MCF 10A (cell line): ENCODE measurements at places on chromosomes 2 and 18. TPM values are rescaled to one million over a fixed set of nuclear protein-coding genes. Genes with fewer than 3 reads are reported as not detected.

EML6 gene
- total RNA-seq, result 0.77 and 1.7 TPM in 2 replicates

DES gene
- not detected in 2 replicates for total RNA-seq

FHOD3 gene
- 5.0 and 5.3 TPM in 2 replicates for total RNA-seq

CSRNP3 gene
- total RNA-seq, result 0.05 and 0.33 TPM in 2 replicates

CCDC74A gene
- 0.32 and 1.1 TPM in 2 replicates for total RNA-seq

GRCh38 chr2:20588918-20589871, 61.7 kb downstream of the HS1BP3 start:
- DNase-seq, result no peak

GRCh38 chr2:118168615-118169014, 80.3 kb downstream of the INSIG2 start:
- peak; percentile 60 for DNase-seq

- no peak for DNase-seq
These were observed 17.3 kb upstream of the MALT1 start for GRCh38 chr18:58653814-58654509.

DNA sequence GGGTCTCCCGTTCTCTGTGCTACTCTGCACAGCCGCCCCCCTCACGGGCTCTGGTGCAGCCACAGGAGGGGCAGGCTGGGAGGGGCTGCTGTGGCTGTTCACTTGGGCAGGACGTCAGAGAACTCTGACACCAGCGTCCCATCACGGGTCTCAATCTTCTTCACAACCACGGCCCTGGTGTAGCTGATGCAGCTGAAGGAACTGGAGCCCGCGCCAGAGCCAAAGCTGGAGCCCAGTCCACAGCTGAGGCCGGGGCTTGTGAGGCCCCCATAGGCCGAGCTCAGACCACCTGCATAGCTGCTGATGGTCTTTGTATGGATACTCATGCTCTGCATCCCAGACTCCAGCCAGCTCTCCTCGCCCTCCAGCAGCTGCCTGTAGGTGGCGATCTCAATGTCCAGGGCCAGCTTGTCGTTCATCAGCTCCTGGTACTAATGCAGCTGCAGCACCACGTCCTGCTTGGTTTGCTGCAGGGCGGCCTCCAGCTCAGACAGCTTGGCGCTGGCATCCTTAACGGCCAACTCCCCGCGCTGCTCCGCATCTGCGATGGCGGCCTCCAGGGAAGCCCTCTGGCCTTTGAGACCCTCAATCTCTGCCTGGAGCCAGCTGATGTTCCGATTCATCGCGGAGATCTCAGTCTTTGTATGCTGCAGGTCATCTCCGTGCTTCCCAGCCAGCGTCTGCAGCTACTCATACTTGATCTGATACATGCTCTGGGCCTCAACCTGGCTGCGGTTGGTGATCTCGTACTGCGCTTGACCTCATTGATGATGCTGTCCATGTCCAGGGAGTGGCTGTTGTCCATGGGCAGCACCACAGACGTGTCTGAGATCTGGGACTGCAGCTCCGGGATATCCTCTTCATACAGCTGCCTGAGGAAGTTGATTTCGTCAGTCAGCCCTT, 7.4 kb upstream of the DUSP19 start:
- DNase-seq, result peak; percentile 8

- DNase-seq, result no peak
These were observed 193.3 kb downstream of the FSHR start for GRCh38 chr2:48961009-48961408.

DNA sequence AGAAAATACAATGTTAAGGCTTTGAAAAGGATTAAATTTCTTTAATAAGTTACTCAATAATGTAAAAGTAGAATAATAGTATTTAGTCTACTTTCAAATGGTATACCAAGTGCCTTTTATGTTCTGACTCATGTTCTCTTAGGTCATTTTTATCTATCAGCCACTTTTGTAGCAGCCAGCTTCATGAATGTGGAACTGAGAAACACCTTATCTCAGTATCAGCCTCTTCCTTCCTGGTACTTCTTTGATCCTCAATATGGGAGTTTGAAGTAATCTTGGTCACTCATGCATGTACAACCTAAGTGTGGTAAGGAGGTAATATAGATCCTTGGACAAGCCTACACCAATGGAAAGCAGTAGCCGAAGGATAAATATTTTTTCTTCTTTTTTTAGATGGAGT, 180.4 kb upstream of the NRXN1 start:
- DNase-seq, result no peak

DNA sequence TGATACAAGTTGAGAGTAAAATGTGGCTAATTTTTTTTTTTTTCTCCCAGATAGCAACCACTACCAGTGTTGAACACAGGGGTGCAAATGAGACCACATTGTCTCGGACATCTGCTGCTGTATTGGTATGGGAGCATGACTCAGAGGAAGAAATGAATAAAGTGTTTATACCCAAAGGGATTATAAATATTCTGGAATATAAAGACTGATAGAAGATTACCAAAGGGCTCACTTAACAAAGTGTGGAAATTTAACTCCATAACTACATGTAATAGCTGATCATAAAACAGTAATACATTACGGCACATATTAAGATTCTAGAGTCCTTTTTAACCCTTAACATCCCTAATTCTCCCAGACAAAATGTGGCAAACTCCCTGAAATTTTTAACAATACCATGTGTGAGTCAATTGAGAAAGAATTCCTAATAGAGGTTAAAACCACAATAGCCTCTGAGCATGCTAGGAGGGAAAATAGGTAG, 1023.0 kb upstream of the ACVR2A start:
- peak; percentile 59 for DNase-seq

- no peak for DNase-seq
These were observed 203.4 kb upstream of the TNP1 start for GRCh38 chr2:217063238-217063755.

GRCh38 chr18:2360861-2361260, 210.4 kb downstream of the METTL4 start:
- no peak for DNase-seq

DNA sequence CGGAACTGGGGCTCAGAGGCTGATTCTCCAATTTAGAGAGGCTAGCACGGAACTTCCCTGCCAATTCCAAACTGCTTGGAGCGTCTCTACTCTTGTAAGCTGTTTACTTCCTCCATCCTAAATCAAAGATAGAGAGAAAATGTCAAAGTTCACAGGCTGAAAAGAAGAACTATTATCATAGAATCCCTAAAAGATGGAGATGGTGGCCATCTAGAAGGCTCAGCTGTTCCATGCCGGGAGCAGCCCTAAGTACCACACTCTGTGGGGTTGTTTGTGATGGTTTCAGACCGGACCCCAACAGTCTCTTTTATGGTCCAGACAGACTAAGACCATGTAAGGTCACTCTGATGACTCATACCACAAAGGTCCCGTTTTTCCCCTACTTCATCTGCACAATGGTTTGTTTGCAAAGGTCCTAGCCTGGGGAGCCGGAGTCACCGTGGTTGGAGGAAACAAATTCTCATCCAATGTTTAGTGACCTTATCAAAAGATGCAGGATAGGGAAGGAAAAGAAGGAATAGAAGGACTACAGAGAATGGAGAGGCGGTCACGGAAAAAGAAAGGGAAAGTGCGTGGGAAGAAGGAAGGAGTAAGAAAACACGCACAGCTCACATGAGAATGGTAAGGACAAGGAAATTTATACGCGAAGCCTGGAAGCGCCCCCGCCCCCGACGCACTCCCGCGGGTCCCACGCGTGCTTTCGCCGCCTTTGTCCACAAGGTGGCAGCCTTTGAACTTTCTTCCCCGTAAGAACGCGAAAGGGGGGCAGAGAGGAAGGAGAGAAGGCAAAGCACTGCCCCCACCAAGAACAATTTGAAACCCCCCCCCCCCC, 453 bp upstream of the ANTXR1 start:
- peak; percentile 64 for DNase-seq

DNA sequence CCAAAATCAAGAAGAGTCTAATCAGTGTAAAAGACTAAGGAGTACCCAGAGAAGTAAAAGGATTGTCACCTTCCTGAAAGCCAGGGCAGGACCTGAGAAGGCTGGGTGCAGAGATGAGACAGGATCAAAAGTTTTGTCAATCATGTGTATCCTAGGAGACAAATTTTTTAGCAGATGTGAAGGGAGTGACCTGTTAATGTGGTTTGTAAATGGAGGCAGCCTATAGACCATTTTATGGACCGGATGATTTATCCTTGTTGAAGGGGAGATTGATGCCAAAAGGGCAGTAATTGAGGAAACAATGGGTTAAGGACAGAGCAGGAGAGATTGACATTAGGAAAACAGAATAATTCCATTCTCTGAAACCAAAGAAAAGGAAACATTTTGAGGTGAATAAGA, 813 bp downstream of the NDC80 start:
- peak; percentile 21 for DNase-seq

- DNase-seq, result no peak
These were observed 49.6 kb upstream of the BZW1 start for GRCh38 chr2:200762127-200762526.

GRCh38 chr2:217660423-217660822, 342.4 kb downstream of the TNS1 start:
- DNase-seq, result no peak

DNA sequence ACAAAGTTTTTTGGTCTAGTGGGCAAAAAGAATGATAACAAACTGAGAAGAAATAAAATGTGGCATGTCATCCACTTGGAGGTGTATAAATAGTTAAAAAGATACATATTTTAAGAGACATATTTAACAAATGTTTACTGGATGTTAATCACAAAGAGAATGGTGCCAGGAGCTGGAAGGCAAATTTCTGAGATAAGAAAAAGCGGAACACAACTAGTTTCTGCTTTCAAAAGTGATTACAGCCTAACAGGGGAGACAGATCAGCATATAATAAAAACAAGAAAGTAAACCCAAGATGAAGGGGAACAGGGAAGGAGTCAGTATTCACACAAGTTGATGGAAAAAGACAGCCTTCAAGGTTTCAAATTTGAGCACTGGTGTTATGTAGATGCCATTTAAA, 91.3 kb downstream of the OLA1 start:
- DNase-seq, result no peak
